B cell (primary cell): ENCODE measurements at places on chromosomes 5 and 9. TPM values are rescaled to one million over a fixed set of nuclear protein-coding genes. Genes with fewer than 3 reads are reported as not detected.

GRCh38 chr5:106086352-106086751 is 1584.4 kb downstream of the EFNA5 start:
- no peak for DNase-seq

- DNase-seq, result no peak
These were observed 13.0 kb downstream of the PTGES2 start for GRCh38 chr9:128114326-128115186.

The CDH10 gene
- not detected in 2 replicates for total RNA-seq

DNA sequence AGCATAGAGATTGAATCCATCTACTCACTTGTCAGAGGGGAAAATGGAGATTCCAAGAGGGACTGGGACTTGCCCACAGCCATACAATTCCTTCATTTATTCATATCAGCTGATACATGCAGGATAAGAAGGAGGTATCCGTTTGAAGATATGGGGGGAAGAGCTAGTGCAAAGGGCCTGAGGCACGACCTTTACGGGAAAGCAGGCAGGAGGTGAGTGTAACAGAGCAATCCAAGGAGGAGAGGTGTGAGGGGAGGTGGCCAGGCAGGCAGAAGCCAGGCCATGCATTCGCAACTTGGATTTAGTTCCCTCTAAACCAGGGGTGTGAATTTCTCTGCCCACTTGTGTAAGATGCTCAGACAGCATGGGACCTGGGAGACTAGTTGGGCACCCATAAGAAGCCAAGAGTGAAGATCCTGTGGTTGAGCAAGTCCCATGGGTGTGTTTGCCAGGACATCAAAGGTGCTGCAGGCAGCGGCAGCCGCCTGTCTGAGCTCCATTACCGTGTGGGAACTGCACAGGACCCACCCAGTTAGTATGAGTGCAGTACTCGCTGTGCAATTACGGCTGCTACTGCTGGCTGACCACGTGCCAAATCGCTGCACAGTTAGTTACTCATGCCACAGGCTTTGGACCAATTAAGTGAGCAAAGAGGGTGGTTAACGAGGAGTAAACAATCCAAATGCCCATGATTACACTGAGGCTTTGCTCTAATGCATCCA is 31.4 kb upstream of the FAT2 start:
- DNase-seq, result no peak

The FSD1L gene
- 9.8 and 15.2 TPM in 2 replicates for total RNA-seq

DNA sequence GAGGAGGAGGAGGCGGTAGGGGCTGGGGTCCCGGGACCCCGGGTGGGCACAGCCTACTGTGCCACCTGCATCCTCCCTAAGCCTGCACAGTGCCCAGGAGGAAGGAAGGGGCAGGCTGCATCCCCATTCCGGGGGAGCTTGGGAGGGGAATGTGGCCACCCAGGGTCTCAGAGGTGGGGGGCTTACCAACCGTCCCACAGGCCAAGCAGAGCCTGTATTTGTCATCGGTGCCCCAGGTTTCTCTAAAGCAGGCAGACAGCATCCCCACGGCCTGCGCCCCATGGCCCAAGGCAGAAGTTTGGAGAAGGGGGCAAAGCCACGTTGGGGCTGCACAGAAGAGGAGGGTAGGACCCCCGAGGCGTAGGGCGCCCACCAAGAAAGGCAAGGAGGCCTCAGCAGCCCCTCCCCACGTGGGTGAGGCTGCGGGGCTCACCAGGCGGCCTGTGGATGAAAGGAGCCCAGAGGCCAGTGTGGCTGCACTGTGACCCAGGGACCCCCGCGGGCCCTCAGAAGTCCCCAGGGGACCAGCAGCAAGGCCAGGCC is 507 bp upstream of the GPSM1 start:
- no peak for DNase-seq

The RAD23B gene
- total RNA-seq, result 76.6 and 78.2 TPM in 2 replicates

The GLRA1 gene
- not detected in 2 replicates for total RNA-seq

The NEK6 gene
- total RNA-seq, result 63.1 and 66.3 TPM in 2 replicates

GRCh38 chr5:61657686-61658085 is 325.6 kb downstream of the ZSWIM6 start:
- DNase-seq, result no peak

DNA sequence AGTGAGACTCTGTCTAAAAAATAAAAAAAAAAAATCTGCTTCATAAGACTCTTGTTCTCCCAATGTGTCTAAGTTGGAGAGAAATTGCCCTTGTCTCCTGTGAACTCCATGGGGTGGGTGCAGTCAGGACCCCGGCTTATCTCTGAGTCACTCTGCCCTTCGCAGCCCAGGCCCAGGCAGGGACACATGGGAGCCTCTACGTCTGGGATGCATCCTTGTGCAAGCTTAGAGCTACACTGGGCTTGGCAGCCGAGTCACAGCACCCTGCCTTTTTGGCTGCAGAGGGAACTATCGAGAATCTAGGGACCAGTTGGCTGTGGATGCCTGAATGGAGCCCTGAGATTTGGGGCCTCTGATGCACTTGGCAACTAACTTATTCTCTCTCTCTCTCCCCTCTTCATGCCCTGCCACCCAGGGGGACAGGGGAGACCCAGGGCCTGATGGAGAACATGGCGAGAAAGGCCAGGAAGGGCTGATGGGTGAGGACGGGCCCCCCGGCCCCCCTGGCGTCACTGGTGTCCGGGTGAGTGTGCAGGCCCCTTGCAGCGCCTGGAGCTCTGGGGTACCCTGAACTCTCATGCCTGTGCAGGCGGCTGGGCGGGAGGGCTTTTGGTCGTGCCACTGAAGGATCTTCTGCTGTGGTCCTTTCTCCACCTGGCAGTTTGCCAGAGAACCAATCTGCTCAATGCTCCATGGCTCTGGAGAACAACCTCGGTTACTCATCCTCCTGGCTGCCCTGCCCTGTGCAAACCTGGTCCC is 47.5 kb upstream of the ORM1 start:
- DNase-seq, result no peak

The DIPK1B gene
- total RNA-seq, result 9.2 and 9.6 TPM in 2 replicates

GRCh38 chr9:111992523-111992922 is 95.9 kb downstream of the UGCG start:
- DNase-seq, result peak; percentile 17

DNA sequence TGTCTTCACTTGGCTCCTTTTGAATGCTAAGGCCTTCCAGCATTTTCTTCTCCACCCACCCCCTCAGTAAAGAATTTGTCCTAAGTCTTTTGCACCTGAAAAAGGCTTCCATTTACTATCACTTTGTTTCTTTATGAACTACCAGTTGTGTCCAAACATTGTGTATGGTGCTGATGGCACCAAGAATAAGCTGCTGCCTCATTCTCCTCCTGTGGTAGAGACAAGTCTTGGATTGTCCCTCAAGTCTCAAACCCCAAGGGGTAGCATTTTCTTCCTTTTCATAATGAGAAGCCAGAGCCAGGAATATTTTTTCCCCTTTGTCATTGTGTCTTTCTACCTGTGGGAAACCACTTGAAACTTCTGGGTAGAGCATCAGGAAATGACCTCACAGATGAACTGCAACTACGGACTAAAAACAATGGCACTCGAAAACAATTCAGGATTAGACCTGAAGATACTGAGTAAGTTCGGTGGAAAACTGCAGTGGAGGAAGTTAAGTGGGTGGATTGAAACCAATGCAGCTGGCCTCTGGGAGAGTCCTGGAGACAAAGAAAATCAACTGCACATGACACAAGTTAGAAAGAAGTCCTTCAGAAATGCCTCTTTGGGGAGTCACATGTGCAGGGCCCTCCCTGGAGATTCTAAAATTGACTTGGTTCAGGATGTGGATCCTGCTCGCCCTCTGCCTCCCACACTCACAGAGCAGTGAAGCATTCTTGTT is 80.5 kb downstream of the SH3RF2 start:
- no peak for DNase-seq
